Fibroblast of upper back skin (primary cell): ENCODE measurements at places on chromosomes 1 and 21.

GRCh38 chr1:41805771-41806471, 112.8 kb downstream of the HIVEP3 start:
- no peak for DNase-seq

DNA sequence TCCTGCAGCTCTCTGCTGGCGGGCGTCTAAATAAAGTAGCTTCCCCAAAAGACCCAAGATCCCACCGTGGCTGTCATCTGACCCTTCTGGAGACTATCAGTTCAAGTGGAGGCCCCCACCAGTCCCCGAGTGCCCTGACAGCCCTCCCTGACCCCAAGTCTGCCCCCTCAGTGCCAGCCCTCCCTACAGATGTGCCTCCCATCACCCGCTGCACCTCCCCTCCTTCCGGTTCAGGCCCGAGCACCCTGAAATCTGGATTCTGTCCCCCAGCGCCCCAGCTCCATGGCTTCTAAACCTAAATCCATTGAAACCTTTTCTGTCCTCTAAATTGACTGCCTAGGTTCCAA, 595 bp downstream of the IL10RB start:
- no peak for DNase-seq

- DNase-seq = no peak
These were observed 28.7 kb downstream of the MARK1 start for GRCh38 chr1:220556641-220557040.

DNA sequence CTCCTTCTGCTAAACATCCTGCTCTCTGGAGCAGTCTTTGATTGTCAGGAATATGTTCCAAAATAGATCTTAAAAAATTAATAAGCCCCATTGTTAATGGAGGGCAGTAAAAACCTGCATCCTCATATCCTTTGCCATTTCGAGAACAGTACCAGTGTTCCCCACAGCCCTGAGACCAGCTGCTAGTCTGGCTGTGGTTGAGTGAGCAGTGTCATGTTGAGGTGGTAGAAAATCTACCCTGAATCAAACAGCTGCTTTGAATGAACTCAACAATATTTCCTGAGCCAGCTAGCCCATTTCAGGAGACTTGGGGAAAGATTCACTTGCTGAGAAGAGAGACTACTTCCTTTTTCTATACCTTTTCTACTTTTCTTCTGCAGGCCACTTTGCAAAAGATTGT, 24.4 kb downstream of the FABP3 start:
- no peak for DNase-seq

DNA sequence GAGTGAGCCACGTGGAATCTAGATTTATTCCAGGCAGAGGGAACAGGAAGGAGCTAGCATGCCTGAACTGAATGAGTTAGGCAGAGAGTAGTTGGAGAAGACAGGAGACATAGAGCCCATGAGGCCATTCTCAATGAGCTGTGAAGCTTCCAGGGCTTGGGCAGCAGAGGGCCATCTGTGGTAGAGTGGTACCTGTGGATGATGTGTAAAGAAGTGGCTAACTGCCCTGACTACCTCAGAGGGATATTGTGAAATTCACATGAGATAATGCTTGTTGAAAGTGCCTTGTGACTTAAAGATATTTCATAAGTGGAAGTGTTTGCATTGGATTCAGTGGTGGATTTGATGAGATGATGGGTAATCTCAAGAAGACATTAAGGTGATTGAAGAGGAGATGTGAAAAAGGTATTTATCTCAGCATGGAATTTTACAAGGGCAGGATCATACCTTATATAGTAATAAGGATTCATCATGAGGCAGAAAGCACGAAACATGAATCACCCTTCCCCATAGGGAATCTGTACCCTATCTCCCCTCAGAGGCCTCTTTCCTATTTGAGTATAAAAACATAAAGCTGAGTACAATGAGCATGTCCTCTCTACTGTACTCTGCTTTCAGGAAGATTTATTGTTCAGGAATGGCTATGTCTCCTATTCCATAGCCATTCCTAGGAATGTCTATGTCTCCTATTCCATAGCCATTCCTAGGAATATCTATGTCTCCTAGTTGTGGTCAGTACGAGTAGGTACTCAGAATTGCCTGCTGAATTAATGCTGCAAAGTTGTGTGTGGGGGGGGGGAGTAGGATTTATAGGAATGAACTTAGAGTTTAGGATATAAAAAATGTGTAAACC, 146.8 kb downstream of the PAPPA2 start:
- peak; percentile 74 for DNase-seq

- DNase-seq = peak; percentile 12
These were observed 93.6 kb downstream of the ENAH start for GRCh38 chr1:225559326-225559725.

- DNase-seq = peak; percentile 35
These were observed 414.5 kb downstream of the ADGRL2 start for GRCh38 chr1:82215056-82215852.

GRCh38 chr1:54816130-54816529, 15.0 kb upstream of the TTC22 start:
- DNase-seq = no peak
